ENCODE measurements at places on chromosomes 16 and 17. TPM values are rescaled to one million over a fixed set of nuclear protein-coding genes. Genes with fewer than 3 reads are reported as not detected.

DNA sequence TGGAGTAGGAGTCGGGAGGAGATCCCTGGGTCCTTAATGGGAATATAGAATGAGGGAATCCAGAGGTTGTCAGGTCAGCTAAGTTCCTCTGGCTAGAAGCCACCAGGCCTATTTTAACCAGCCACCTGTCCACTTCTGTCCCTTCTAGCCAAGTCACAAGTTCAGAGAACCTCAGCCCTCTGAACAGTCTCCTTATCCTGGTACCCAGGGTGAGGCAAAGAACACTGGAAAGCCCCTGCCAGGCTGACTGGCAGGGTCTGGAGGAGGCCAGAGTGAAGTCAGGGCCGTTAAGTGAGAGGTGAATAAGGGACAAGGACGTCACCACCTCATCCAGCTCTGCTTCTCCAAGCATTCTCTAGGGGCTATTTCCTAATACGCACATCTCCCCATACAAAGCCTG lies 2.7 kb downstream of the CTDNEP1 start:
- peaks cover 35% of the 10 kb centered on the region for H3K36me3 ChIP-seq
- DNase-seq = no peak
- H3K27ac ChIP-seq = peak overlapping the region; percentile 40
- H3K27me3 ChIP-seq = no peaks in the 10 kb centered on the region
- no peak overlapping the region for H3K4me3 ChIP-seq

DNA sequence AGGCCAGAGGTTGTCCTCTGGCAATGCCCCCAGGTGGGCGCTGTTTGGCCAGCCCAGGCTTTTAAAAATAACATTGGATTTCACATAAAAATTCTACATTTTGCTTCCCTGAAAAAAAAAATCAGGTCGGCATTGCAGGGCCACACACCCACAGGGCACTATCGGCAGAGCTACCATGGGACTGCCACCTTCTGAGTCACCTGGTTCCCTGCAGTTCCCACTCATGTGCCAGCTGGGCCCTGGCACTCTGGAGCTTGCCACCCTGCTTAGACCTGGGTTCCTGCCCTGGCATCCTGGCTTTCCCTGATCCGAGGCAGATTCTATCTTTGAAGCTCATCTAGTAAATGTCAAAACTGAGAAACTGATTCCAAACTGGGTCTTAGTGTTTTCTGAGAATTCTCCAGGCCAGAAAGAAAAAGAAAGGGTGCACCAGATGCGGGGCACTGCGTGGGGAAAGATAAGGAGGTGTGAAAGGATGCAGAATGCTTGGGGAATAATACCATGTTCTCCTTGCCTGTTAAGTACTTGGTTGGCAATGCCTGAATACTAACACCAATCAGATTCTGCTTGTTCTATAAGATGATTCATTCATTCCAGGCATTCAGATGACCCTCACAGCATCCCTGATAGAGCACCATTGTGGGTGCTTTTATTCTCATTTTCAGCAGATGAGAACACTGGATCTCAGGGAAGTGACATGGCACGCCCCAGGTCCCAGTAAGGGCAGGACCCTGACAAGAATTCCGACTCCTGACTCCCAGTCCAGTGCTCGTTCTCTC lies 51.8 kb downstream of the RAI1 start:
- peaks cover 25% of the 10 kb centered on the region for H3K4me1 ChIP-seq
- H3K4me3 ChIP-seq = no peak overlapping the region
- no peaks in the 10 kb centered on the region for H3K36me3 ChIP-seq
- H3K27ac ChIP-seq = peak overlapping the region; percentile 17
- DNase-seq = no peak
- H3K27me3 ChIP-seq = no peaks in the 10 kb centered on the region

DNA sequence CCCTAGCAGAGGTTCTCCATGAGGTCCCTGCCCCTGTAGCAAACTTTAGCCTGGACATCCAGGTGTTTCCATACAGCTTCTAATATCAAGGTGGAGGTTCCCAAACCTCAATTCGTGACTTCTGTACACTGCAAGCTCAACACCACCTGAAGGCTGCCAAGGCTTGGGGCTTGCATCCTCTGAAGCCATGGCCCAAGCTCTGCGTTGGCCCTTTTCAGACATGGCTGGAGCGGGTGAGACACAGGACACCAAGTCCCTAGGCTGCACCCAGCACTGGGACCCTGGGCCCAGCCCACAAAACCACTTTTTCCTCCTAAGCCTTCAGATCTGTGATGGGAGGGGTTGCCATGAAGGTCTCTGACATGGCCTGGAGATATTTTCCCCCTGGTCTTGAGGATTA lies 1292.0 kb downstream of the CDH8 start:
- H3K27me3 ChIP-seq = no peaks in the 10 kb centered on the region
- no peak for DNase-seq
- no peaks in the 10 kb centered on the region for H3K4me1 ChIP-seq
- no peaks in the 10 kb centered on the region for H3K36me3 ChIP-seq
- no peak overlapping the region for H3K4me3 ChIP-seq

- no peak overlapping the region for H3K27ac ChIP-seq
- H3K36me3 ChIP-seq = no peaks in the 10 kb centered on the region
- H3K4me3 ChIP-seq = no peak overlapping the region
- H3K27me3 ChIP-seq = no peaks in the 10 kb centered on the region
Measured at GRCh38 chr17:9924735-9925191, 19.7 kb upstream of the RCVRN start.

The SLC12A3 gene
- total RNA-seq = not detected

The DYNLL2 gene
- total RNA-seq = 94.4 TPM

The ACSM2A gene
- total RNA-seq = not detected

DNA sequence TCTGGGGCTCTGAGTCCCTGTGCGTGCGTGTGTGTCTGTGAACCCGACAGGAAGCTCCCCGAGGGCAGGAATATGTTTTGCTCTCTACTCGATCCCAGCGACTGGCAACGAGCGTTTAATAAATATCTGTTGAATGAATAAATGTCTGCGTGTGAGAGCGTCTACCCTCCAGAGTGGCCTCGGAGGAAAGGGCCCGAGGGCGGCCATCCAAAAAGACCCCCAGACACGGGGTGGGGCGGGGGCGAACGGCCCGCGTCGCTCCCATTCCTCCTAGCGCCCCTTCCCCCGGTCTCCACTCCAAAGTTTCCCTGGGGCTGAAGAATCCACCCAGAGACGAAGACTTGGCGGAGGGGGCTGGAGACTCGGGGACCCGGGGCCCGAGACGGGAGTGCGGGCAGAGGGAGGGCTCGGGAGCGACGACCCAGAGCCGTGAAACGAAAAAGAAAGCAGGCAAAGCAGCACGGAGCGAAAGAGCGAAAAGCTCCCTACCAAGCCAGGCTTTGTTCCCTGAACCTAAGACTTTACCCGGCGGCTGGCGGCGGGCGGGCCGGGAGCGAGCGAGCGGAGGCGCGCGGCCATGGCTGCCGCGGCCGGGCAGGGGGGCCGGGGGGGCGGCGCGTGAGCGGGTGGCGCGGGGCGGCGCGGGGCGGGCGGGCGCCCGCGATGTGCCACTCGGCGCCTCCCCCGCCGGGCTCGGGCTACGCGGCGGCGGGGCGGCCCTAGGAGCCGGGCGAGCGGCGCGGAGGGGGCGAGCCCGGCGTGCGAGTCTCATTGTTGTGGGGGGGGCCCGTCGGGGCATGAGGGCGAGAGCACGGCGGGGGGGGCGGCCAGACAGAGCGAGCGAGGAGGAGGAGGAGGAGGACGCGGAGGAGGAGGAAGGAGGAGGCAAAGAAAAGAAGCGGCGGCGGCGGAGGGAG lies at the start of gene MLLT6:
Gene MLLT6 (plus strand): TSS at position 668 of the 917 bp plus-strand sequence. CDS start 360 bp downstream, outside the sequence.
- no peaks in the 10 kb centered on the region for H3K27me3 ChIP-seq
- peak; percentile 88 for DNase-seq
- peak within 1 kb of the TSS; percentile 93 for H3K4me3 ChIP-seq
- peaks cover 10% of the 10 kb centered on the region for H3K4me1 ChIP-seq
- peaks cover 26% of the 10 kb centered on the region for H3K36me3 ChIP-seq

GRCh38 chr17:81923302-81924260 lies 4.0 kb downstream of the MAFG start:
- DNase-seq = peak; percentile 85
- H3K36me3 ChIP-seq = peaks cover 29% of the 10 kb centered on the region
- peaks cover 21% of the 10 kb centered on the region for H3K4me1 ChIP-seq
- H3K27me3 ChIP-seq = no peaks in the 10 kb centered on the region
- H3K4me3 ChIP-seq = peak overlapping the region; percentile 16
- peak overlapping the region; percentile 55 for H3K27ac ChIP-seq

Measured in heart left ventricle (tissue), 16 donors.